Caudate nucleus (tissue), 63 donors: ENCODE measurements at places on chromosomes 4 and X.
A peak's percentile ranks its signal among the peaks of the same experiment; 100 is the strongest.

- no peak for DNase-seq
Measured at GRCh38 chr4:174631901-174632758, 109.8 kb upstream of the HPGD start.

DNA sequence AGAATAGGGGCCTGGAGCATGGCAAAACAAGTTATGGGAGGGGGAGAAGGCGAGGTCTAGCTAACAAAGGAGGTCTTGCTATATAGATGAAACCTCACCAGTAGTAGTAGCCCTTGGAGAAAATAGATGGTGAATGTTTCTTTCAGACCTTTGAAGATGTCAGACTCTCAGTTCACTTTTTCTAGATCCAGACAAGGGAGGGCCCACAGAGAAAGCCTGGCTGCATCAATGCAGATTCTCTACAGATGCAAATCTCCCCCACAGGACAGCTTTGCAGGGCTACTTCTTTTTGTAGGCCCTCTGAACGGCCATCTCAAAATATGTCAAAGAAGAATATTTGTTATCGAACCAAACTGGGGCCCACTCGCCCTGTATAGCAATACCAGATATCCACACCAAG lies 159.7 kb downstream of the ANK2 start:
- DNase-seq: no peak

- no peak for DNase-seq
Measured at GRCh38 chr4:142449771-142450373, 396.2 kb downstream of the INPP4B start.

DNA sequence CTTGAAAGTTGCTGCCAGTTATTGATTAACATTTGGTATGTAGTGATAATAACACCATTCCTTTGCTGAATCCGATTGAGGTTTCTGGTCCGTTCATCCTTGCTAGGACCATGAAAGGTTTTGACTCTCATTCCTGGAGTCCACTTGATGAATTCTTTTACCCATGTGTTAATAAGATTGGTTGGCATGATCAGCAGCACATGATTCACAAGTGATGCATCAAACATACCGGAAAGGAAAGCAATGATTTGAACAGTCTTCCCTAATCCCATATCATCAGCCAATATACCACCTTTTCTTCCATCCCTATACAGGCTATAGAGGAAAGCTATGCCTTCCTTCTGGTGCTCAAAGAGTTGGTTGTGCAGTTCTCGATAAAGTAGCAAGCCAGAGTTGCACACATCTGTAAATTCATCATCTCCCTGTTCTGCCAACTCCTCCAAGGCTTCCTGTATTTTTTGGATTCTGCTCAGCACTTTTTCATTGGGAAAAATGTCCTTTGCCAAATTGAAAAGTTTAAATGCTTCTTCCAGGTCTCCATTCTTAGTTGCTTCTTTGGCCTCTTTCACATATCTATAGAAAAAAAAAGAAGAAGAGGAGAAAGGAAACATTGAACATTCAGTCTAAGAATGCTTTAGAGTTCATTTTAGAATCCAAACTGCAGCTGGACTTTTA lies 26.7 kb downstream of the PIN4 start:
- DNase-seq: no peak

DNA sequence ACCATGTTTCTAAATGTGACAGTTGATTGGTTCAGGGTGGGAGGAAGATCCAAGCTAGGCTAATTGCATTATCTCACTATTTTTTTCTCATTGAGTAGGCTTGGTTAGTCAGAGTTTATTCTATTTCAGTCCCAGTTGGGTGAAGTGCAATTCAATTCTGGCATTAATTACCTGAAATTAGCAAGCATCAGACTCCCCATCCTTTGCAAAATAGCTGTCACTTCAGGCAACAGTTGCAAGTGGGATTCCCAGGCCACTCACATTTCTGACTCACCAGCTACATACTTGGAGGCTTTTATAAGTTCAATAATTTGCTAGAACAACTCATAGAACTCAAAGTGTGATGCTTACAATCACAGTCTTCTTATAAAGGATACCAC lies 155.8 kb upstream of the HAND2 start:
- DNase-seq: no peak

- DNase-seq: no peak
Measured at GRCh38 chrX:85630901-85631300, 251.4 kb upstream of the POF1B start.

DNA sequence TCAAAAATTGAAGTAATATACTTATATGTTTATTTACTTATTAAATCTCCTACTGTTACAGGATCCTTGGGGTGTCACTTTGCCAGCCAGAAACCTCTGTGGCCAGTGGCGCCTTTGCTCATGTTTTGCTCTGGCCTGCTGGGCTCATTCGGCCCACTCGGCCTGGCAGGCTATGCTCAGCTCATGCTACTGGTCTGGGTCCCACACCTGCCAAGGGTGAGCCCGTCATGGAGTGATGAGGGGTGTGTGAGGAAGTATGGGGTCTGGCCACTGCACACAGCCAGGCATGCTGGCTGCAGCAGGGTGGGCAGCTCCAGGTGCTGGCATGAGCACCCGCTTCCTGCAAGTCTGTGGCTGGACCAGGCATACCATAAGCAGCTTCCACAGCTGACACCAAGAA lies 25.1 kb downstream of the ADH7 start:
- no peak for DNase-seq

DNA sequence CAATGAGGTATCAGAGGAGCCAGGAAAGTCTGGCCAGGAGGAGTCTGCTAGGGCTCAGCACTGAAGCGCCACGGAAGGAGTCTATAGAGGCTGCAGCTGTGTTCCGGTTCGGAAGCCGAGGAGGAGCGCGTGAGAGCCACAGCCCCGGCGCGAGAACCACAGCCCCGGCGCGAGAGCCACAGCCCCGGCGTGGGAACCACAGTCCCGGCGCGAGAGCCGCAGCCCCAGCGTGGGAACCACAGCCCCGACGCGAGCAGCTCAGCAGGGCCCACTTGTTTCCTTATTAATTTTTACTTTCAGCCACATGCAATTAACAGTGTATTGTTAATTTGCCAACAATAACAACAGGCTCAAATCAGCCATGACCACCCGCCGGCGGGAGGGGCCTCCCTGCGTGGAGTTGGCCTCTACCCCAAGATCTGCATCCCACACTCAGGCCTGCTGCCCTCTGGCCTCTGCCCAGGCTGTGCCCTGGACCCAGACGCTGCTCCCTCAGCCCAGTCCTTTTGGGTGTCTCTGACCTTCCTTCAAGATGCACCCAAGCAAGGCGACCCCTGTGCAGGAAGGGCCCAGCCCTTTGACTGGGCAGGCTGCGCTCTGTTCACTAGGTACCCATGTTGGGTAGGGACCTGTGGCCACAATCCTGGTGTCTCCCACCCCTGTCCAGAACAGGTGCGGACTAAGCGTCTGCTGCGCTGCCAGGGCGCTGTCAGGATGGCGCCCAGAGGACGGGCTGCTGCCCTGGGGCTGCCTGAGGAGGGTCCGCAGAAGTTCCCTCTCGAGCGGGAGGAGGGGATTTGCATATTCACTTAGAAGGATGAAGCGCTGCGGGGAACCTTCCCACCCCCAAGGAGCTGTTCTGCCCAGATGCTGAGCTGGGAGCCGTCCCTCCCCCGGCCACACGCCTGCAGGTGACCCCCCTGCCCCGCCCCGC lies 113.8 kb downstream of the ADRA2C start:
- no peak for DNase-seq

GRCh38 chr4:1375761-1376322 lies 28.8 kb downstream of the UVSSA start:
- DNase-seq: no peak

DNA sequence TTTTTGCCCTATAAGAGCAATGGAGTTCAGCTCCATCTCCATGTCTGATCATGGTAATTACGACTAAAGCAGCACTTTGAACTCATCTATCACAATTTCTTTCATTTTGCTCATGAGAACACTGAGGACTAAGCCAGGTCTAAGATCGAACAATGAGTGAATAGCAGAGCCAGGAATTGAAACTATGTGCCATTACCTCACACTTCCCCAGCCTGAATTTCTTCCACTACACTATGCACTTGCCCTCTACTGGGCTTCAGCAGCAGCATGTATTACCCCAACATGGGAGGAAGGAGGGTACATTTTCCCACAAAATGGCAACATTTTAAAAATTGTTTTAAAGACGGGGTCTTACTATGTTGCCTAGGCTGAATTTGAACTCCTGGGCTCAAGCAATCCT lies 274.7 kb upstream of the FGF13 start:
- no peak for DNase-seq

DNA sequence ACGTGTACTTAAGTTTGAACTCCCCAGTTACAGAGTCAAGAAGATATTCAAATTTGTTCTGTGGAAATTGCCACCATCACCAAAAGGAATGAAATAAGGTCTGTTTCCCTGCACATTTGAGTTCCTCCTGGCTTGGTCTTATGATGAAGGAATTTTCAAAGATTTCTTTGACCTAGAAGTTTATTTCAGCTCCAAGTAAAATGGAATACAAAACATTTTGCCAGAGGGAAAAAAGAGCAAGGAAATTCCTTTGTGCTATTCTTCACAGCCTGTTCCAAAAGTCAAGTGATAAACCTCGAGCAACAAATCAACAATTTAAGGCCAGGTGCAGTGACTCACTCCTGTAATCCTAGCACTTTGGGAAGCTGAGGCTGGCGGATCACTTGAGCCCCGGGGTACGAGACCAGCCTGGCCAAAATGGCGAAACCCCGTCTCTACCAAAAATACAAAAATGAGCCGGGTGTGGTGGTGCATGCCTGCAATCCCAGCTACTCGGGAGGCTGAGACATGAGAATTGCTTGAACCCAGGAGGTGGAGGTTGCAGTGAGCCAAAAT lies 3.4 kb downstream of the NKRF start:
- no peak for DNase-seq

GRCh38 chr4:56731857-56732256 lies 50.8 kb upstream of the HOPX start:
- no peak for DNase-seq

- no peak for DNase-seq
Measured at GRCh38 chrX:110180928-110181310, 137.0 kb downstream of the AMMECR1 start.

DNA sequence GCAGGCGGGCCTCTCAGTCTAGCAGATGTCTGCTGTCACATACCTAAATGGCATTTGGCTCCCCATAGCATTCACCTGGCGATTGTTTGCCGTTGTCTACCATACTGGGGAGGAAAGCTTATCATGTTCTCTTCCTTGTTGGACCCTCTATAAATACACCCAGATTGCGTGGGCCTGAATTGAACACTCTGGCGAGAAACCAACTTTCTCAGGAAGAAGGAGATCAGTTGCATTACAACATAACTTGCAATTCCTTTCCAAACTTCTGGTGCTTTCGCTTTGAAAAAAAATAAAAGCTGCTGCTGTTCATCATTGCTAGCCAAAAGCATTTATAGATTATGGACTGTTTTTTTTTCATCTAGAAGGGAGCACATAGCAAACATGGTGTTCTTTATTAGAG lies 230.0 kb upstream of the GPC4 start:
- DNase-seq: no peak

- no peak for DNase-seq
Measured at GRCh38 chr4:69934150-69934549, 3.3 kb downstream of the CSN1S1 start.

- DNase-seq: no peak
Measured at GRCh38 chrX:65572971-65573370, 38.4 kb upstream of the LAS1L start.

DNA sequence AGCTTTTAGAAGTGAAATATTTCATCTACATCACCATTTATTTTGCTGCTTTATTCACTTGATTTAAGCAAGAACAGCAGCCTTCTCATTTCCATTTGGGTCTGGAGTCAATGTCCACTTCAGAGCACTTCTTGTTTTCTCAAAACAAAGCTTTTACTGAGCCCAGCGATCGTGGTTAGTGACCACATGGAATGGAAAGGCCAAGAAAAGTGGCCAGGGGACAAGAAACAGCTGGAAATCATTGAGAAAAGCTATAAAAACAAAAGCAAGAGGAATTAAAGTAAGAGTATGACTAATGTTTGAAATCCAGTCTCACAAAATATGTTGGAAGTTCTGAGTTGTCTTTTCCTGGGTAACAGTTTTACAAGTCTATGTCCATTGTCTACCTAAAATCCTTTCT lies 328.4 kb upstream of the INTU start:
- DNase-seq: no peak

- DNase-seq: no peak
Measured at GRCh38 chr4:184668511-184669114, 19.1 kb downstream of the PRIMPOL start.

GRCh38 chrX:14173873-14174272 lies 144.2 kb upstream of the GEMIN8 start:
- DNase-seq: no peak

DNA sequence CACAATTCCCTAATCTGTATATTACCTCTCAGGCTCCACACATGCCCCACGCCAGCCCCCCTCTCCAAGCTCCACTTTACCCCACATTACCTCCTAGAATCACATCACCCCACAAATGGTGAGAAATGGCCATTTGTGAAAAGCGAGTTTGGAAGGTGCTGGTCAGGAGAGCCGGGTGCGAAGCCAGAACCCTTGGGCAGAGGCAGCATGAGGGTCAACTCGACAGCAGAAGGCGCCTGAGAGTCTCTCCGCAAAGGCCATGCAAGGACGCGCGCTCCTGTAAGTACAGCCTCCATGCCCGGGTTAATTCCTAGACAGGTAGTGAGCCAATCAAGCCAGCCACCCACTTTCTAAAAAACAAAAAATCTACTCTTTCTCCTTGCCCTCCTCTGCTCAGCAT lies 42.4 kb downstream of the RHOXF2 start:
- DNase-seq: no peak

GRCh38 chr4:169376421-169376820 lies 105.7 kb upstream of the SH3RF1 start:
- DNase-seq: no peak

GRCh38 chrX:78957049-78957767 lies 12.0 kb downstream of the P2RY10 start:
- DNase-seq: no peak

DNA sequence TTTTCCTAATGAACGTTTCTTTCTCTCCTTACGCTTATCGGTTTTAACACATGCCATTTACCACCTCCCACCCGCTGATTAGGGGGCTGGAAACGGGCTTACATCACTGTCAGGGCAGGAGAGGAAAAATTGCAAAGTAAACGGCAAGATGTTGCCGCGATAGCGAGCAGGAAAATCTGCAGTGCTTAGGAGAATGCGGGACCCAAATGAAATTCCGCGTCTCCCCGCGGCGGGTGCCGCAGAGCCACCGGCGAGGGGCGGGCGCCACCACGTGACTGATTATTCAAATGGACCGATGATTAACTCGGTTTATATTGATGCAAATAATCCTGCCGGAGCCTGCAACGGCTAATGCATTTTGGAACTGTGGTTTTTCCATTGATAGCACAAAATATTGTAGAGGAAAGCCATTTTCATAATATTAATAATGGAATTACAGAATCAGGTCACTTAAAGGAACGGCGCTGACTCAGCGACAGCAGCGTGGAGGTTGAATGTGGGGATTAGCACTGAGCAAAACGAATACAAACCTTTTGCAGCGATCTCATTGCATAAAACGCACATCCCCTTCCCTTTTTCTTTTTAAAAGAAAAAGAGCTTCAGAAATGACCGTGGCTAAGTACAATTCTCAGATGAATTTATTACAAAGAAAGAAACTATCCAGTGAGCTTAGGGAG lies 224.2 kb downstream of the STIM2 start:
- DNase-seq: peak; percentile 29
